ENCODE measurements at places on chromosomes 4 and X. TPM values are rescaled to one million over a fixed set of nuclear protein-coding genes. Genes with fewer than 3 reads are reported as not detected.
A peak's percentile ranks its signal among the peaks of the same experiment; 100 is the strongest.

The PDE5A gene
- total RNA-seq = 87.1 TPM

The OPRPN gene
- not detected for total RNA-seq

The MSL3 gene
- 36.7 TPM for total RNA-seq

The VCX3A gene
- not detected for total RNA-seq

The CYP2U1 gene
- total RNA-seq = 12.2 TPM

The CDKL2 gene
- total RNA-seq = 0.71 TPM

The STS gene
- 13.7 TPM for total RNA-seq

GRCh38 chr4:59039046-59039445 is 1928.9 kb upstream of the IGFBP7 start:
- no peak for DNase-seq

GRCh38 chr4:8228319-8229250 is 29.5 kb downstream of the SH3TC1 start:
- no peak for DNase-seq

DNA sequence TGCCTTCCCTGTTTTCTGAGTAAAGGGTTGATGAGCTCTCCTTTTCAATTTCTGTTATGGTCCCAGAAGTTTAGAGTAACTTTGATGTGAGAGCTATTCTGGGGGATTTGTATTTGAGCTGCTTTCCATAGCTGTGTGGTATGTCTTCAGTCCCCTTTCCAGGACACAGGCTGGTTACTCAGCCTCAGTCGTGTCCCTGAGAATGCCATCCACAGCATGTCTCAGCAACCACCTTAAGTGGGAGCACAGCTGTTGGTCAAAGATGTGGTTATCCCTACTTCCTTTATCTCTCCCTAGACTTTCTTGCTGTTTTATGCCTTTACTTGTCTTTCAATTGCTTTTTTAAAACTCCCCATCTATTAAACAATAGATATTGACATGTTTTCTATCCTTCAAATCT is 37.8 kb downstream of the RNF175 start:
- no peak for DNase-seq

GRCh38 chrX:46044486-46044885 is 500.7 kb downstream of the ZNF674 start:
- no peak for DNase-seq

GRCh38 chrX:71622576-71623450 is 4.5 kb upstream of the CXCR3 start:
- peak; percentile 92 for DNase-seq

DNA sequence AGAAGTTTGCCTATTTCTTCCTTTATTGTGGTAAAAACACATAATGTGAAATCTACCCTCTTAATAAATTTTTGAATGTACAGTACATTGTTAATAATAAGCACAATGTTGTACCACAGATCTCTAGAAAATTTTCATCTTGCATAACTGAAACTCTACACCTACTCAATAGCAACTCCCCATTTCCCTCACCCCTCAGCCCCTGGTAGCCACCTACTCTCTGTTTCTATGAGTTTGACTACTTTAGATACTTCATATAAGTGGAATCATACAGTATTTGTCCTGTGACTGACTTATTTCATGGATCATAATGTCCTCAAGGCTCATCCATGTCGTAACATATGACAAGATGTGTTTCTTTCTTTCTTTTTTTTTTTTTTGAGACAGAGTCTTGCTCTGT is 446.4 kb downstream of the RPA4 start:
- no peak for DNase-seq

GRCh38 chr4:7276515-7276914 is 84.2 kb downstream of the SORCS2 start:
- DNase-seq = no peak

DNA sequence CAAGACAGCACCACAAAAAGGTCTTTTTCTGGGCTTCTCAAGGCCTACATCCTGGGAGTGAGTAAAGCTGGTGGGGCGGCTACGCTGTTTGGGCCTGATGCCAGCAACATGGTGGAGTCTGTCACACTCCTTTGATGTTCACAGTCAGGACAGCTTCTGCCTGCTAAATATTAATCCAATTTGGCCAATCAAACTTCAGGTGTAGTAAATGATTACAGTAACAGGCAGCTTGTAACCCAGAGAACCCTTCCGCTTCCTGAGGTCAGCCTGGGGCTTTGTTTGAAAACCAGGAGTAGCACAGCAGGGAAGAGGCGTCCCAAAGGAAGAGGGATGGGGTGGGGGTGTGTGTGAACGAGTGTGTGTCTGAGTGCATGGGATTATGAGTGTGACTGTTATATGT is 220.4 kb downstream of the MAML3 start:
- DNase-seq = no peak

DNA sequence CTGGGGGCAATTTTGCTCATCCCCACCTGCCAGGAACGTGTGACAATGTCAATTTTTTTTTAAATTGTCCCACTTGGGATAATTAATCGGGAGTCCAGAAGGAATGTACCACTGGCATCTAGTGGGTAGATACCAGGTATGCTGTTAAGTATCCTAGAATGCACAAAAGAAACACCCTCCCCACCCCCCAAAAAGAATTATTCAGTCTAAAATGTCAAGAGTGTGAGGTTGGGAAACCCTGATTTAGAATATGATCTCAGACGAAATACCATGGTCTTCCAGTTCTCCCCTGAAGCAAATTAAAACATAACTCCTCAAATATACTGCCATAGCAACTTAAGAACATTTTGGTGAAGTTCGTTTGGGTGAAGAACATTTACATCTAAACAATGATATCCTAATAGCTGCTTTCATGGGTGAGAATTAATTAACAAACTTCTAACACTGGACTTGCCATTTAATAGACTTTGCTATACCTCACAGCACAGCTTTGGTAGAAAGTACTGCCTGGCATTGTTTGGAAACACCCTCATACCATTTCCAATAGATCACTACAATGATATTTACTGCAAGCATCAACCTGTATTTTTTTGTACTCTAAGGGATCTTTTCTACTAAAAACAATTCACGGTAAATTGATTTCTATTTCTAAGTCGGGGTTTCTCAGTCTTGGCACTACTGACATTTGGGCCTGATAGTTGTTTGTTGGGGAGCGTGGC is 36.5 kb downstream of the SH3RF1 start:
- no peak for DNase-seq

- no peak for DNase-seq
Measured at GRCh38 chrX:1725472-1725871, 110.6 kb downstream of the ASMT start.

All from posterior vena cava (tissue), 2 donors.